Ovary (tissue), 10 donors: ENCODE measurements at places on chromosomes 6 and 20.

GRCh38 chr6:131532580-131533039 is 40.4 kb upstream of the ARG1 start:
- no peak for DNase-seq

DNA sequence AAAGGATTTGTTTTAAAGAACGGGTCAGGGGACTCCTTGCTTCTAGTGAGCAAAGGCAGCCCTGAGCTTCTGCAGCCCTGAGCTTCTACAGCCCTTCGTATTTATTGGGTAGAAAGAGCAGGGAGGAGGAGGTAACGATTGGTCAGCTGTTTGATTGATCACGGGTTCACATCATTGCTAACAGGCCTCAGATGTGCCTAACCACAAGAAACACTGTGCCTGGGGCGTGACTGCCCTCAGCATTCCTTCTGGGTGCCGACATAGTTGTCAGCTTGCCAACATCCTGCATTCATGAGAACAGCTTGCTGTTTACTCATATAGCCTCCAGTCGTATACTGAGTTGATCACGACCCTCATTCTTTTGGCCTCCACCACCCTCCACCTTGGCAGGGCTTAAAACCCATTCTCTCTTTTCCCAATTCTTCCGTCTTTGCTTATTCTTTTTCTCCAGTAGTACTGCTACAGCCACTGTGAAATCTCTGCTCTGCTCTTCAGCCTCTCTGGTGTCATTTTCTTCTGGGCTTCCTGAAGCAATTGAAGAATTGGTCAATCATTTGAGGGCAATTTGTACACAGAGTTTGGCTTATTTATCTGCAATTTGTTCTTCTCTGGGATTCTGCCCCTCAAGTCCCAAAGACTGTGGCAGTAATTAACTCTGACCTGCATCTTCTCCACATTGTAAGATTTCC is 25.4 kb upstream of the NOP56 start:
- no peak for DNase-seq

DNA sequence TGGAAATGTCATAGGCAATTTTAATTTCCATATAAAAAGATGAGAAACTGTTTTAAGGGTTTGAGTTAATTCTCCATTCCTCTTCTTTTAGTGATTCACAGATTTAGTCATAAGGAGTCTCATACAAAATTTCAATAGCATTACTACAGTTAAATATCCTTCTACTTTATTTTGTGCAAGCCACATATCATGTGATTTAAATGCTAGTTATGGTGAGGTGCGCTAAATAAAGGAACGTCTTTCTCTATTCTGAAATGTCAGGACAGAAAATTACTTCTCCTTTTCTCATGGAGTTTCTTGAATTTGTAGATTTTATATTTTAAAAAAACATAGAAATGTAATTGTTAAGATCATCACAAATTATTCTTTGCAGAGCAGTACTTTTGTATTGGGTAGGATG is 50.0 kb upstream of the SUPT3H start:
- no peak for DNase-seq

DNA sequence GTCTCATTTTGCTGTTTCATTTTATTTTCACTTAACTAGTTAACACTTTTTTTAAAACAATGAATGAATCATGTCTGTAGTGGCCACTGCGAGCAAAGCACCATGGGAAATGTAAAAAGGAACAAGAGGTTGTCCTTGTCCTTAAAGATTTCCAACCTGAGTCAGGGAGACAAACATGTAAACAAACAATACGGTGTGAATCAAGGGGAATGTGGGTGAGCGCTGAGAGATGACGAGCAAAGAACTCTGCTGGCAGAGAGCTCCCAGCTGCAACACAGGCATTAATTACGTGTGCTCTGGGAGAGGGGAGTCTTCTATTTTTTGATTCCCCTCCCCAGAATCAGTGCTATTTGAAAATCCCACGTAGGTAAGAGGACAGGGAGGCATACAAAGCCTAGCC is 84.3 kb downstream of the ATXN1 start:
- peak; percentile 19 for DNase-seq

DNA sequence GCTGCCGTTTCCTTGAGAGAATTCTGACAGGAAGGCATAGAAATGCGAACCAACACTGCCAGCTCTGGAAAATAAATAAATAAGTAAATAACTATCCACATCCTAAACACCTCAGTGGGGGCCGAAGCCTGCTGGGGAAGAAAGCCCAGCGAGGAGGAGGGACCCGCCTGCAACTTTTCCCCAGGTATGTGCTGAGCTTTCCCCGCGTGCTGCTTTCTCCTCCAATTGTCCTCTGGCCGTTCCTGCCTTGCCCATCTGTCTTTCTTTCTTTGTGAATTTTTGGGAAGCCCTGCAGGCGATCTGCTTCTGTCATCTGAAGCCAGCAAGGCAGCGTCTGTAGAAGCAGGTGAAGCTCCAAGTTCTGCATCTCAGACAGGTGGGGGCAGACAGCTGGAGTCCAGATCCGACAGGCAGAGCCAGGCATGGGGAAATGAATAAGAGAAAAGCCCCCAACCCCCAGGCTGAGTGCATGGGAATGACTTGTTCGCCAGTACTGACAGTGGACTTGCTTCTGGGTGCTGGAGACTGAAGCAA is 49.2 kb upstream of the IL17A start:
- DNase-seq = no peak

DNA sequence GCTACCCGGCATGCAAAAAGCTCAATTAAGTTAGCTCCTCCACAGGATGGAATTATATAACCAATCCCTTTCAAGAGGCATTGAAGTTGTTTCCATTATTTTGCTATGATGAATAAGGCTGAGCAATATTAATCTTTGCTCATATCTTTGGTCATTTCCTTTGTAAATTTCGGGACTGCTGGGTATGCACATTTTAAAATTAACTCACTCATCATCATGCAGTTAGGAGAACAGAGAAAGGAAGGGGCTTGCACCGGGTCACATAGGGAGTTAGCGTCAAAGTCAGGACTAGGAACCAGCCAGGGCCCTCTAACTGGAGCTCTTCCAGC is 430 bp upstream of the FAM110A start:
- no peak for DNase-seq

GRCh38 chr20:2469991-2470422 is 582 bp downstream of the SNRPB start:
- peak; percentile 28 for DNase-seq

GRCh38 chr6:134267917-134268361 is 50.0 kb downstream of the SGK1 start:
- peak; percentile 52 for DNase-seq

DNA sequence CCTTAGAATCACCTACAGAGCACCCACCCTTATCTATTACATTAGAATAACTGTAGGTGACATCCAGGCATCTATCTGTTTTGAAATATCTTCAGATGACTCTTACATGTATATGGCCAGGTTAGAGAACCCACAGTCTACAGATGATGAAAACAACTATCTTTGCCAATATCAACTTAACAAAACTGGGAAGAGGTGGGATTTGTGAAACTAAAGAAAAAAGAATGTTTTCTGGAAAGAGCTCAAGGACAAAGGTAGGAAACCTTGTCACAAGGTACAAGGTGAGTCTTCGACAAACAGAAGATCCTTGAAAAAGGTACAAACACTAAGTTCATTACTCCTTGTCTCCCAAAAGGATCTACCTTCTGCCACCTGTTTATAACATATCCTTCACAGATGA is 47.0 kb upstream of the DST start:
- no peak for DNase-seq

DNA sequence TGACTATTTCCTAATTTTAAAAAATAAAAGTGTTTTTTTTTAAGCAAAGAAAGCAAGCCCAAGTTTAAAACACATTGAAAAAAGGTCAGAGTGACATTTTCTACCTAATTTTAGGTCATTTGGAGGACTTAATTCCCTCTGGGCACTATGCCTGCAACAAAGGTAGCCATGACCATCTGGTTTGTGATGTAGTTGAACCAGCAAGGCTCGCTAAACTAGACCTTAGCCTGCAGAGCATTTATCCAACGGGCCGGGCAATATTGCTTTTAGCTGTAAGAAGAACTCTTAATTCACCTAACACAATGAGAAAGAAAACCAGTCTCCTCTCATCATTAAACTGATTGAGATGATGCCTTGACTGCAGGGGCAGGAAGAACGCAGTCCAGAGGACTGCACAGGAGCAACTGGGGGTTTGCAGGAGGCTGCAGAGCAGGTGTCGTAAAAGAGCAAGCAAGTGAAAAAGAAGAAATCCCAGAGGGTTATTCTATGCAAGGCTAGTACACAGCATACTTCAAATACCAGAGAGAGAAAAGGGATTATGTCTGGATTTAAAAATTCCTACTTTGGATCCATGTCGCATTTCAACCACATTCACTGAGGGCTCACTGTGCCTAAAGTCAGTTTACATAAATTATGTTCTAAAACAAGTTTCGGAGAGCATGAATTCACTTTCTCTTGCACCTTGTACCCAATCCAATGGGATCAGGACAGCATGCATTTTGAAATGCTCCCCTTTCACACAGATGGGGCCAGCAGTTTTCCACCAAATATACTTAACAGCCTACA is 12.8 kb downstream of the TRAF3IP2 start:
- no peak for DNase-seq

- no peak for DNase-seq
Observed at GRCh38 chr6:90263633-90264032, 33.0 kb downstream of the BACH2 start.

DNA sequence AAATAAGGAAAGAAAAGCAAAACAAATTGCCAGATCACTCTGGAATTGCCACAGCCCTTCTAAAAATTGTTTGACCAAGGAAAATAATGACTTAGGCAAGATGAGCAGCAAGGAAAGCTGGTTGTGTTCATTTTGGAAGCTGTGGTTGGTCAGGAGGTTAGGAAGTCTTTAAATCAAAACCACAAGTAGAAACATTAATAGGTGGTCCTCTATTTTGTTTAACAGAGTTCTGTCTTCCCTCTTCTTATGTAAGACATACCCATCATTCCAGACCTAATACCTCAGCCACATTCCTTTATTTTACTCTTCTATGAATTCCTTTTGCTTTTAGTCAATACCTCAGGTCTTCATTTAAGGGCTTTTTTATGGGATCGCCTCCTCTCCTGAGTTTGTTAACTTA is 422.2 kb upstream of the PLCB4 start:
- no peak for DNase-seq

GRCh38 chr6:75932067-75932466 is 140.4 kb downstream of the IMPG1 start:
- DNase-seq = no peak

- DNase-seq = no peak
Observed at GRCh38 chr20:3758566-3758965, 9.0 kb downstream of the ADISSP start.

GRCh38 chr20:36385503-36385902 is 79.4 kb downstream of the DLGAP4 start:
- no peak for DNase-seq

DNA sequence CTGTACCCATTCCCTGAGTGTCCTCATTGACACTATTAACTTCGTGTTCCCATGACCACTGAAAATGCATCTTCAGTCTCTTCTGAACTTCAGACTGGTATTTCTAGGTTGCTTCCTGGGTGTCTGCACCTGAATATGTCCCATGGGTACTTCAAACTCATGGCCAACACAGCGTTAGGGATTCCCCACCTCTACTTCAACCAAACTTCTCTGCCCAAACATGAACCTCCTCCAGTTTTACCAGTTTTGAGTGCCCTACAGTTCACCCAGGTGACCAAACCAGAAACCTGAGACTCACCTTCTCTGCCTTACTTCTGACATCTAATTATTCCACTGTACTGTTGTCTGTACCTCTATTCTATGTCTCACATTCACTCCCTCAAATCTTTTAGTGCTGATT is 99.5 kb upstream of the SUPT3H start:
- no peak for DNase-seq

GRCh38 chr6:66499851-66500250 is 792.8 kb upstream of the EYS start:
- DNase-seq = no peak

GRCh38 chr6:37779111-37779800 is 40.3 kb upstream of the ZFAND3 start:
- no peak for DNase-seq

GRCh38 chr6:35078226-35078850 is 62.8 kb downstream of the TCP11 start:
- DNase-seq = no peak

- DNase-seq = no peak
Observed at GRCh38 chr20:53129563-53129962, 157.4 kb downstream of the TSHZ2 start.

DNA sequence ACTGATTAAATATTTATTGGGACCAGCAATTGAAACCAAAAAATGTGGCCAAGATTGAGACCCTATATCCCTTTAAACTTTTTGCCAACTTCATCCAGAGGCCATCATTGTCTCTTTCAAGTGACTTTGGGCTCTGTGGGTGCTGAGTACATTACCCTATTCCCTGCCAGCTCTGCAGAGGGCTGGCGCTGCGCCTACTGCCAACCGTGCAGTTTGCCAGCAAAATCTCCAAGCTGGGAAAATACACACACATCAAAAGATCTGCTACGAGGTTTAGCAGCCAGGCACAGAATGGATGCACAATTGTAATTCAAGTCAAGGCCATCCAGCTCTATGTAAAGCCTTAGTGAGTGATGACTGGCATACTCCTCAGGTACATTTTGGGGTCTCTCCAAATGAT is 125.0 kb downstream of the CBLN4 start:
- DNase-seq = no peak

- peak; percentile 30 for DNase-seq
Observed at GRCh38 chr20:57838670-57839151, 128.9 kb upstream of the PMEPA1 start.

GRCh38 chr6:111604259-111605099 is 1.2 kb downstream of the TRAF3IP2 start:
- peak; percentile 67 for DNase-seq

- DNase-seq = no peak
Observed at GRCh38 chr6:118606268-118606667, 45.1 kb downstream of the CEP85L start.

- DNase-seq = no peak
Observed at GRCh38 chr6:157790548-157791160, 32.4 kb upstream of the SNX9 start.

DNA sequence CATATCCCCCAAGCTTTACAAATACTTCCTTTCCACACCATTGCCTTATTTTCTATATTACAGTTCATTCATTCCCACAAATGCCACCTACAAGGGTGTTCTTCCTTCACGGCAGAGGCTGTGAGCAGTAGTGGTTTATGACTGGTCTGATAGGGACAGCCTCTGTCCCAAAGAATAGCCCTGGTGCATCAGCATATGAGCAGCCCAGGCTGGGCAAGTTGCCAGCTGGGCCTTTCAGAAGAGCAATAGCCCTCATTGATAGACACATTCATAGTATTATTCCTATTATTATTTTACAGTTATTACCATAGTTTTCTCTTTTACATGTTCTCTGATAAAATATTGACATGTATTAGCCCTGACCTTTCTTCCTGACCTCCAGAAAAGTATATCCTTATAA is 149.9 kb downstream of the MMS22L start:
- DNase-seq = no peak

- no peak for DNase-seq
Observed at GRCh38 chr20:496126-496696, 33.9 kb upstream of the TBC1D20 start.

DNA sequence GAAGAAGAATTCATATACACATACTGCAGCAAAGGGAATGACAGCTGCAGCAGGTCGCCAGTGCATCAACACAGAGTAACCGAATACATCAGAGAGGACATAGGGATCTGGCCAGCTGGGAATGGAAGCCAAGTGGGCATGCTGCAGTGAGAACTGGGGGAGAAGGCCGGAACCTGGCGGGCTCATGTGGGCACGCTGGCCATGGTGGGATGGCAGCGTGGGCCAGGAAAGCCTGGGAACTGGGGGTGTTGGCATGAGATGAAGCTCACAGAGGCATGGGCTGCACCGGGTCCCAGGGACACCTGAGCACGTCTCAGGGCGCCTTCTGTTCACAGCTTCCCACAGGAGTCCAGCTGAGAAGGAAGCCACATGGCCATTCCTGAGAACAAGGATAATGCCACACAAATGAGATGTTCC is 139.5 kb upstream of the AGPAT4 start:
- no peak for DNase-seq
